Placental pericyte (primary cell): ENCODE measurements at places on chromosomes 5 and 9. TPM values are rescaled to one million over a fixed set of nuclear protein-coding genes. Genes with fewer than 3 reads are reported as not detected.

The NUTM2F gene
- not detected in 2 replicates for total RNA-seq

The RALGPS1 gene
- total RNA-seq, result 0.88 and 1.0 TPM in 2 replicates

The EPB41L4A gene
- 0.22 and 0.29 TPM in 2 replicates for total RNA-seq

The FSTL4 gene
- total RNA-seq, result under 0.01 and 0.14 TPM in 2 replicates

The GLRX gene
- 54.5 and 146 TPM in 2 replicates for total RNA-seq

The ADGRD2 gene
- not detected in 2 replicates for total RNA-seq

The TRIM52 gene
- 4.2 and 6.2 TPM in 2 replicates for total RNA-seq

The TRAF1 gene
- total RNA-seq, result 1.1 and 1.7 TPM in 2 replicates

The CER1 gene
- not detected in 2 replicates for total RNA-seq

The ELL2 gene
- 81.0 and 116 TPM in 2 replicates for total RNA-seq

The CXXC5 gene
- total RNA-seq, result 61.1 and 77.9 TPM in 2 replicates

The ARHGEF37 gene
- 0.44 and 1.0 TPM in 2 replicates for total RNA-seq

The SCGB3A2 gene
- total RNA-seq, result not detected in 2 replicates

The INSL6 gene
- total RNA-seq, result 0.22 TPM in 1 of 2 replicates, not detected in the other

The PCDHB16 gene
- total RNA-seq, result under 0.01 and 0.14 TPM in 2 replicates

The FGF1 gene
- total RNA-seq, result 0.44 and 4.7 TPM in 2 replicates

The ST8SIA4 gene
- 3.0 and 15.3 TPM in 2 replicates for total RNA-seq

The PCDHA4 gene
- under 0.01 and 0.14 TPM in 2 replicates for total RNA-seq

The CRHBP gene
- total RNA-seq, result 1.0 TPM in 1 of 2 replicates, not detected in the other

The LCN12 gene
- total RNA-seq, result 0.88 TPM in 1 of 2 replicates, not detected in the other

The FIBCD1 gene
- total RNA-seq, result 2.4 and 17.9 TPM in 2 replicates

The CD274 gene
- total RNA-seq, result 6.6 and 25.6 TPM in 2 replicates

The SH3TC2 gene
- 0.44 and 10.6 TPM in 2 replicates for total RNA-seq

The ASPN gene
- total RNA-seq, result 0.44 and 0.57 TPM in 2 replicates

The PANK3 gene
- 30.4 and 49.4 TPM in 2 replicates for total RNA-seq

The SPACA9 gene
- total RNA-seq, result 2.0 and 2.6 TPM in 2 replicates

The PLAC8L1 gene
- total RNA-seq, result not detected in 2 replicates

The PCDHGA3 gene
- total RNA-seq, result 4.0 and 5.5 TPM in 2 replicates

The SLC34A3 gene
- not detected in 2 replicates for total RNA-seq

The PCDHA2 gene
- under 0.01 TPM in 1 of 2 replicates, not detected in the other for total RNA-seq

The LIFR gene
- total RNA-seq, result 20.3 and 105 TPM in 2 replicates

The SPATA31E1 gene
- total RNA-seq, result not detected in 2 replicates

The CCDC180 gene
- total RNA-seq, result 0.14 and 0.88 TPM in 2 replicates

The KCNIP1 gene
- not detected in 2 replicates for total RNA-seq

The GCNT4 gene
- total RNA-seq, result 1.1 and 1.3 TPM in 2 replicates
